ENCODE measurements at places on chromosomes 5 and 9.

DNA sequence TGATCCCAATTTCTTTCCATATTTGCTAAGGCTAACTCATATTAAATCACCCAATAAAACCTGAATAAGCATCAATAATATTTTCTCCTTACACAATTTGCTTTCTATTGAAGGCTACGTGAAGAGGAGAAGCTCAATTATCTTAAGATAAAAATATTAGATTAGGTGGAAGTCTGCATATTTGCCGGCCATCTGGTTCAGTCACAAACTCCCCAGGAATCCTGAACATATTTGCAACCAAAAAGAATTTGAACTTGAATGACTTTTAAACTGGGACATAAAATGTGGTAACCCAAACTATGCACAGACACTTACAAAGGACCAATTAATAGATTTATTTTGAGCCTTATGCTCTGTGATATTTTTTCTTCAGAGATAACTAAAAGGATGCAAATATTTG lies 92.3 kb downstream of the HAPLN1 start:
- no peak for DNase-seq

- DNase-seq: no peak
These were observed 57.1 kb upstream of the PSD2 start for GRCh38 chr5:139738193-139739149.

DNA sequence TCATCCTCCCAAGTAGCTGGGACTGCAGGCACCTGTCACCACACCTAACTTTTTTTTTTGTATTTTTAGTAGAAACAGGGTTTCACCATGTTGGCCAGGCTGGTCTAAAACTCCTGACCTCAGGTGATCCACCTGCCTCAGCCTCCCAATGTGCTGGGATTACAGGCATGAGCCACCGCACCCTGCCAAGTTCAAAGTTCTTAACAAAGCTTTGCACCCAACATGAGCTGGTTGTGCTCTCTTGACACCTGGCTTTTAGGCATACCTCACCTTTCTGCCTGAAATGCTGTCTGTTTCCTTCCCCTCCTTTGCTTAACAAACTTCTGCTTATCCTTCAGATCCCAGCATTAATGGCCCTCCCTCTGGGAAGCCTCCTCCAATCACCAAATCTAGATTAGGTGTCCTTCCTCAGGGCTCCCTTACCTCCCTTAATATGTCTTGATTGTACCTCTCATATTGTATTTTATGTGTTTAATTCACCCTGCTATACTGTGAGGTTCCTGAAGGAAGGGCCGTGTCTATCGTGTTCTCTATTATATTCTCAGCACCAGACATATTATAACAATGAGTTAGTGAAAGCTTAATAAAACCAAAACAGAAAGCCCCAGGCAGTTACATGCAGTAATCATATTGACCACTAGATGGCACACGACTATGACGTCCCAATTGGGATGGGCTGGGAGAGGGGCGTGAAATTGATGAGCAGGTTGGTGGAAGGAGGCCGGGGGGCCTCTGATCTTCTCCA lies 62.9 kb upstream of the PPARGC1B start:
- DNase-seq: peak; percentile 75

- DNase-seq: peak; percentile 62
These were observed 47.4 kb downstream of the ADAM19 start for GRCh38 chr5:157528036-157528632.

Measured in GM23338 (cell line).